ENCODE measurements at places on chromosomes 2 and 18. TPM values are rescaled to one million over a fixed set of nuclear protein-coding genes. Genes with fewer than 3 reads are reported as not detected.

GRCh38 chr18:46040033-46040746, 31.9 kb downstream of the PSTPIP2 start:
- H3K4me3 ChIP-seq: no peak overlapping the region
- no peak for DNase-seq
- no peak overlapping the region for H3K27ac ChIP-seq

The CROCC2 gene
- under 0.01 TPM for total RNA-seq

DNA sequence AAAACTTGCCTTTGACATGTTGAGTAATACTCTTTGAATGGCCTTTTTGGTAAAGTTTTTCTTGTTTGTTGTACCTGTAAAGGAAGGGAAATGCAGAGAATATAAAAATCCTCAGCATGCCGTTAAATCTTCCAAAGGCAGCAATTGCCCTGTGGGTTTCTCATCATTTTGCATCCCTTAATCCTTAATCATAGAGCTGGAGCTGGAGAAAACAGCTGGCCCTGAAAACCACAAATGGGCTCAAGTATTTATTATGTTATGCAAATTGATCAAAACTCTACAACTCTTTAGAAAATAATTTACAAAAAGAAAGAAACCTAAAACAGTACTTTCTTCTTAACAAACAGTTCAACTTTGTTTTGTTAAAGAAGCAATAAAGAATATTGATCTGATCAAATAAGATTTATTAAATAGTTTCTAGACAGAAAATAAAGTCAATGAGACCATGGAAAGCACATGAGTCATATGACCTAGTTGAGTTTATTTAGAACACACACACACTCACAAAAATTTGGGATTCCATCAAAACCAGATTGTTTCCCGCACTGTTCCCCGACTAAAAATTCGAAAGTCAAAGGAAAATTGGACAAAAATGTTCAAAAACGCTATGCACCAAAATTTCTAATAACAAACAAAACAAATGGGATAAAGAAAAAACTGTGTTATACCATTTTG, 309.0 kb downstream of the GULP1 start:
- H3K27ac ChIP-seq: no peak overlapping the region
- peaks cover 6% of the 10 kb centered on the region for H3K4me1 ChIP-seq
- H3K36me3 ChIP-seq: no peaks in the 10 kb centered on the region
- H3K4me3 ChIP-seq: no peak overlapping the region
- no peak for DNase-seq

The CYS1 gene
- total RNA-seq: 30.4 TPM

DNA sequence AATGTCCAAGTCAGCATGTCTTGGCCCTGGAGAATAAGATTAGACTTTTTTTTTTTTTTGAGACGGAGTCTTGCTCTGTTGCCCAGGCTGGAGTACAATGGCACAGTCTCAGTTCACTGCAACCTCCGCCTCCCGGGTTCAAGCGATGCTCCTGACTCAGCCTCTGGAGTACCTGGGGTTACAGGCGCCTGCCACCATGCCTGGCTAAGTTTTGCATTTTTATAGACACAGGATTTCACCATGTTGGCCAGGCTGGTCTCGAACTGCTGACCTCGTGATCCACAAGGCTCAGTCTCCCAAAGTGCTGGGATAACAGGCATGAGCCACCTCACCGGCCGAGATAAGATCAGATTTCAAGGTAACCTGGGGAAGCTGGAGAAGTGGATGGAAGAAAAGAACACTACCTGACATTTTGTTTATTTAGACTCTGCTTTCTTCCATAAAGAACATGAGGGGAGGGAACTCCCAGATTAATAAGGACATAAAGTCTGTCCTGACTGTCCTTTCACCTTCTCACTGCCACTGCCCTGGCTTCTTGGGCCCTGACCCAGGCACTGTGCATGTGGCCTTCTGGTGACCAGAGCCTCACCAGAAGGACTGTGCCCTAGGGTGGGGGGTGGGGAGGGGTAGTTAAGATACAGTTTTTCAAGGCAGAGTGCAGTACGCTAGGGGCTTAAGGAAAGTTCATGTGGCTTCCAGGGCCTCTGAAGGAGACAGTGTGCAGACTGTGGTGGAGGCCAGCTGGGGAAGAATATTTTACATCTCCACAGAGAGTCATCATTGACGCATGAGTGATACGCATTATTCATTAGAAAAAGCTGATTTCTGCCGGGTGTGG, 4.8 kb upstream of the IMPA2 start:
- no peaks in the 10 kb centered on the region for H3K36me3 ChIP-seq
- H3K4me1 ChIP-seq: peaks cover 18% of the 10 kb centered on the region
- no peak overlapping the region for H3K27ac ChIP-seq
- no peaks in the 10 kb centered on the region for H3K27me3 ChIP-seq
- DNase-seq: no peak
